ENCODE measurements at places on chromosomes 1 and 21. TPM values are rescaled to one million over a fixed set of nuclear protein-coding genes. Genes with fewer than 3 reads are reported as not detected.

RHOU gene
- 1.4 TPM for total RNA-seq

CACNA1E gene
- total RNA-seq = not detected

CFAP45 gene
- total RNA-seq = not detected

LCE1F gene
- not detected for total RNA-seq

RPE65 gene
- not detected for total RNA-seq

CELA2A gene
- total RNA-seq = not detected

BNIPL gene
- not detected for total RNA-seq

CYP2J2 gene
- total RNA-seq = 0.18 TPM

FABP3 gene
- 126 TPM for total RNA-seq

GNAT2 gene
- 0.89 TPM for total RNA-seq

GJA9 gene
- total RNA-seq = not detected

KIF26B gene
- total RNA-seq = 15.9 TPM

PGLYRP4 gene
- not detected for total RNA-seq

GUCA2B gene
- total RNA-seq = not detected

EXOSC10 gene
- total RNA-seq = 54.8 TPM

OR6K6 gene
- not detected for total RNA-seq

ETV3L gene
- total RNA-seq = not detected

BARHL2 gene
- not detected for total RNA-seq

KRTAP11-1 gene
- not detected for total RNA-seq

RGL1 gene
- 6.0 TPM for total RNA-seq

HSPA6 gene
- not detected for total RNA-seq

HORMAD1 gene
- not detected for total RNA-seq

UBE2Q1 gene
- total RNA-seq = 26.1 TPM

FUCA1 gene
- total RNA-seq = 2.1 TPM

EPHB2 gene
- 47.3 TPM for total RNA-seq

RXRG gene
- total RNA-seq = not detected

LY9 gene
- not detected for total RNA-seq

CYYR1 gene
- not detected for total RNA-seq

MIXL1 gene
- not detected for total RNA-seq

TNN gene
- not detected for total RNA-seq

TRIM63 gene
- total RNA-seq = not detected

SRGAP2 gene
- total RNA-seq = 21.9 TPM

OR14I1 gene
- not detected for total RNA-seq

PARP1 gene
- 130 TPM for total RNA-seq

CFHR2 gene
- not detected for total RNA-seq

KRTAP19-3 gene
- total RNA-seq = not detected

HAO2 gene
- not detected for total RNA-seq

GNG4 gene
- total RNA-seq = 0.86 TPM

TRIM46 gene
- 3.7 TPM for total RNA-seq

OR2M3 gene
- not detected for total RNA-seq

ADORA3 gene
- total RNA-seq = not detected

STRIP1 gene
- total RNA-seq = 19.6 TPM

SPRR4 gene
- not detected for total RNA-seq

B3GALT6 gene
- 23.9 TPM for total RNA-seq

SPRR2G gene
- not detected for total RNA-seq
